ENCODE measurements at places on chromosomes 1 and 21.

GRCh38 chr1:244010191-244010590, 40.9 kb upstream of the ZBTB18 start:
- no peak for DNase-seq

DNA sequence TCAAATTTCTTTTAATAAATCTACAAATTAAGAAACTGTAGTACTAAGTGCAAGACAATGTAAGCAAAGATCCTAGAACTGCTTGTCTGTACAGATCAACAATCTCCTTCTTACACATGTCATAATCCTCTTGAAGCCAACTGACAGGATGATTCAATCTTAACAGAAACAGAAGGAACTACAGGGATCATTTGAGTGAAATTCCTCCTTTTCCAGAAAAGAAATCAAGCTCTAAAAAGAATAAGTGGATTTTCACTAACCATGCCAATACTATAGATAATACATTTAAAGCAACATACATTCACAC, 53.2 kb downstream of the RAB3GAP2 start:
- DNase-seq: no peak

DNA sequence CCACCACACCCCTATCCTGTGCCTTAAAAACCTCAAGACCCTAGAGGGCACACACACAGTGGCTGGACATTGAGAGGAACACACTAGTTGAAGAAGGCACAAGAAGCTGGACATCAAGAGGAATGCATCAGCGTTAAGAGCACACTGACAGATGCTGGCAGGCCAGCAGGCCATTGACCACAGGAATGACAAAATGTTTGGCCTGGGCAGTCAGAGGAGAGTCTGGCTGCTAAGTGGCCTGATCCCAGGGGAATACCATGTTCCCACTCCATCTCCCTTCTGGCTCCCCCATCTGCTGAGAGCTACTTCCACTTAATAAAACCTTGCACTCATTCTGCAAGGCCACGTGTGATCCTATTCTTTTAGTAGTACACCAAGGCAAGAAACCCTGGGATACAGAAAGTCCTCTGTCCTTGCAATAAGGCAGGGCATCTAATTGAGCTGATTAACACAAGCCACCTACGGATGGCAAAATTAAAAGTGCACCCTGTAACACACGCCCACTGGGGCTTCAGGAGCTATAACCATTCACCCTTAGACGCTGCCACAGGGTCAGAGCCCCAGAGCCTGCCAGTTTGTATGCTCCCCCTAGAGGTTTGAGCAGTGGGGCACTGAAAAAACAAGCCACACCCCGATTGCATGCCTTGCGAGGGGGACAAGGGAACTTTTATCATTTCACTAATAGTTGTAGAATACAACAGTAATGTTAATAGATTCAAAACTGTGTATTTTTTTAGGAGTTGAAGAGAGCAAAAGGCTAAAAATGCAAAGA, 1216.1 kb upstream of the NCAM2 start:
- DNase-seq: no peak

- no peak for DNase-seq
These were observed 61.3 kb downstream of the RHBG start for GRCh38 chr1:156430303-156430702.

- DNase-seq: no peak
These were observed 249.3 kb downstream of the TNR start for GRCh38 chr1:175494011-175494554.

DNA sequence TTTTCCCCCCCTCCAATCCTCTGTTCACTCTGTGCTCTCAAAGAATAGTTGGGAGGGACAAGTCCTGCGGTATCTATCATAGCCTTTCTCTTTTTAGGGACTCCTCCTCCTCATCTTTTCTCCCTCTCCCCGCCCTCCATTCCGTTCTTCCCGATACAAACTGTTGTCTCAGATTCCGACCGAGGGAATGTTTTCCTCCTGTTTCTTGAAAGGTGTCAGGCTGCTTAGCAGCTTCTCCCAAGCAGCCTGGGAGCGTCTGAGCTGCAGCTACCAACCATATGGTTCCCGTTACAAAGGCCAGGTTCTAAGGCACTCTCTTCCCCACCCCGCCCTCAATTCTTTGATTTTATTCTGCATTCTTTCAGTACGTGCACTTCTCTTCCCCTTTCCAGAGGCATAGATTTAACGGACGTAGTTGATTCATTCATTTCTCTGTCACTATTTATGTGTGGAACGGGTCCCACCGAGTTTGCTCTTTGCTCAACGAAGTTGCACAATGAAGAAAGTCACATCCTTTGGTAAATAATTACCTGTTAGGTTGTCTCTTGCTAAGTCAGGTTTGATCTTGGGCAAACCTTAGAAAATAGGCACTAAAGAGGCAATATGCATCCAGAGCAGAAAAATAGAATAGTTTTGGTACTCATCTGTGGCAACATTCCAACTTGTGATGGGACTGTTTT, 2.8 kb downstream of the ADGRL2 start:
- no peak for DNase-seq

DNA sequence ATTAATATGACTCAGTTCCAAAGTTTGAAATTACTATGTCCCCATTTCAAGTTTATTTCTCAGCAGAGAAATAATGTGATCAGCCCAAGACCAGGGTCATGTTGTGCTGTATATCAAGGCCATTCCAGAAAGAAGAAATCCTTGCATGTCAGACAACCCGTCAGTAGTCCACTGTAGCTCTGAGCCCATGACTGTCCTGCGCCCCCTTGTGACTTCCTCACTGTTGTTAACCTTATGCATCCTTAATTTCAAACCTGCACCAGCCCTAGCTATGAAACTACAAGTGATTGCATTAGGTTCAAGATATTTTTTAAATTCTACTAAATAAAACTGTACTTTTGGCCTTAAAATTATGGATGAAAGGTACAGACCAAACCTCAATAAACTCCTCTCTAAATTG, 133.0 kb downstream of the LRRC7 start:
- no peak for DNase-seq

- DNase-seq: no peak
These were observed 53.3 kb downstream of the ZFYVE9 start for GRCh38 chr1:52195161-52195560.

DNA sequence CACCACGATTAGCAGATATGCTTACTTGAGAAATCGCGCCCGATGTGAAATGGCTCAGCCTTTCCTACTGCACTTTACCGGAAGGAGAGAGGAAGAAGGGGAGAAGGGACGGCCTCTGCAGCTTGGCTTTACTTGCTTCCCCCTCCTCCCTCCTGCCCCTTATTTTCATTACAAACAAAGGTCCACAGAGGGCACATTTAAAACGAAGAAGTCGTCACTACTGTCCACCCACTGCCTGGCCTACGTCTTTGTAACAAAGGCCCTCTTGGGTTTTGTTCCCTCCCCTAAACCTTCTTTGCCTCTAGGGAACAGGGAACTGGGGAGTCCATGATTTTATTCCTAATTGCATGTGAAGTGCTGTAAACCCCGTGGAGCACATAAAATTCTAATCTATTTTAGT, 308.5 kb downstream of the LMX1A start:
- no peak for DNase-seq

DNA sequence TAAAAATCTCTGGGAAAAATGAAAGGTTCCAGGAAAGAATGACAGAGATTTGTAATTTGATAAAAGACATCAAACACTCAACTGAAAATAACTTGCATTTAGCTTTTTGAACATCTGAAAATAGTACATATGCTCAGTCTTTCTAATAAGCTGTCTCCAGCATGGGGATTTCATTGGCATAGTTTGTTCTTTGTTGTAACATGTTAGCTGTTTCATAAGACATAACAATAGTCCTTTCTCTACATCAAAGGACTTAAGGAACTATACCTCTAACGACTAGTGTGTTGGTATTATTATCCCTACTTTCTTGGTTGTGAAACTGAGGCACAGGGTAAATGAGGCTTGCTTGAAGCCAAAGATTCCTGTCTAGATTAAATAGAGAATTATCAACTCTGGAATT, 22.0 kb downstream of the EIF2B3 start:
- DNase-seq: no peak

DNA sequence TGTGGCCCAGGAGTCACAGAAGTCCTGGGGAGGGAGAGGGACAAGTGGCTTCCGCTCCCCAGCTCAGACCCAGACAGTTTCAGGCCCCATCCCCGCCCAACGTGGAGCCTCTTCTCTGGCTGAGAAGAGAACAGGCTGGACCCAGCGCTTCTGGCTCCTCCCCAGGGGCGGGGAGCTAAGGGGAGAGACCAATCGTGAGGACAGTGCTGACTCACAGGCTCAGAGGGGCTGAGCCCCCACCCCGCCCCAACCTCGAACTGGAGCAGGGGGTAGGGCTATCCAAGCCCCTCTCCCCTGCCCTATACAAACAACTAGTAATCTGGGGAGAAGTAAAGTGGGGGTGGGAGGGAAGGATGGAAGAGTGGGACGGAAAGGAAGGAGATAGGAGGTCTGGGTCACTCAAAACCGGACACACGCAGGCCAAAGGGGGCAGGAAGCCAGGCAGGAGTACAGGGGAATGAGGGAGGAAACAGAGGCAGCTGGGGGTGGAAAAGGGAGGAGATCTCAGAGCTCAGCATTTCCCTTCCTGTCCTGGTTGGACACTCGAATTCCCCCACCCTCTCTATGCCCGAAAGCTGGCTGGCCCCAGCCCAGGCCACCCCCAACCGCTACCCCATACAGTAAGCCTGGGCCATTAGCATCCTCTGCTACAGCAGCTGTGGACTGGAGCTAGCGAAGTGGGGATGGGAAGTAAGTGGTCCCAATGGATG, at the start of gene SHC1:
Gene SHC1 (minus strand): TSS at position 117 of the 710 bp plus-strand sequence. CDS start 221 bp downstream, outside the sequence.
- peak; percentile 92 for DNase-seq

DNA sequence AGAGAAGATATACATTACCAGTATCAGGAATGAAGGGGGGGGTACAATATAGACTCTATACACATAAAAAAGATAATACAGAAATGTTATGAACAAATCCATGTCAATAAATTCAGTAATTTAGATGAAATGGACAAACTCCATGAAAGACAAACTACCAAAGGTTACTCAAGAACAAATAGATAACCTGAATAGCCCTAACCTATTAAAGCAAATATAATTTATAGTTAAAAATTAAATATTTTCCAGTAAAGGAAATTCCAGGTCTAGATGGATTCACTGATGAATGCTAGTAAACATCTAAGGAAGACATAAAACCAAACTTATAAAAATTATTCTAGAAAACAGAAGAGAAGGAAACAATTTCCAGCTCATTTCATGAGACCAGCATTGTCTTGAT, 13.2 kb downstream of the BLZF1 start:
- no peak for DNase-seq

- DNase-seq: peak; percentile 18
These were observed 840.7 kb upstream of the ADAMTS5 start for GRCh38 chr21:27807596-27807995.

GRCh38 chr1:220711056-220711809, 21.1 kb downstream of the C1orf115 start:
- no peak for DNase-seq

- no peak for DNase-seq
These were observed 160.3 kb downstream of the PCBP3 start for GRCh38 chr21:45803618-45804340.

GRCh38 chr1:203453016-203453415, 22.6 kb upstream of the PRELP start:
- no peak for DNase-seq

DNA sequence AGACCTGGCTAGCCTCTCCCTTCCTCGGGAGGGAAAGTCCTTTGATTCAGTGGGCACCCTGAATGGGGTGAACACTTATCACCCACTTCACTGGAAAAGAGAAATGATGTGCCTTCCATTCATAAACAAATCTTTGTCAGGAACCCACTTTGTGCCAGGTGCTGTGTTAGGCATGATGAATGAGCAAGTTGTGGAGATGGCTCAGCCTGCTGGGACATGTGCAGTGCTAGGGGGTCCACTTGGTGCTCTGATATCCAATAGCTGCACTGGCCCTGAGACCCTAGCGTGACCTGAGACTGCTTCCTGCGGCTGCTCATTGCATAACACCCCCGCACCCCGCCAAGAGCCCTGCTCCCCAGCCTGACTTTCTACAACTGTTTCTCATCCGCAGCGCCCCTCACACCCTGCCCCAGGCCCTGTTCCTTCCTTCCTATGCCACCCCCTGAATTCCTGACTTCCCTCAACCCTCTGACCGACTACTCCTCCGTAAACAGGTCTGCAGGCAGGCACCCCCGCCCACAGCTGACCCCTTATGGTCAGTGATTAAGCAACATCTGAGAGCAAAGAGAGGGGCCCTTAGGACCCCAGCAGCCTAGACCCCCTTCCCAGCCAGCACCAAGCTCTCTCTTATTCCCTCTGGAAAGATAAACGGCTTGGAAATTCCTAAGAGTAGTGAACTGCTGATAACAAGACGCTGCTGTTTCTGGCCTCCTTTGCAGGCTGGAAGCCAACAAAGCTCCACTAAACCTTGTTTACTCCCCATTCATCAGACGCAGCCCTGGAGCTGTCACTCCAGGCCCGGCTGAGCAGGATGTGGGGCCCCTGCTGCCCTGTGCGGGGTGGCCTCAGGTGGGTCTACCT, 12.9 kb downstream of the CSRP1 start:
- peak; percentile 70 for DNase-seq

DNA sequence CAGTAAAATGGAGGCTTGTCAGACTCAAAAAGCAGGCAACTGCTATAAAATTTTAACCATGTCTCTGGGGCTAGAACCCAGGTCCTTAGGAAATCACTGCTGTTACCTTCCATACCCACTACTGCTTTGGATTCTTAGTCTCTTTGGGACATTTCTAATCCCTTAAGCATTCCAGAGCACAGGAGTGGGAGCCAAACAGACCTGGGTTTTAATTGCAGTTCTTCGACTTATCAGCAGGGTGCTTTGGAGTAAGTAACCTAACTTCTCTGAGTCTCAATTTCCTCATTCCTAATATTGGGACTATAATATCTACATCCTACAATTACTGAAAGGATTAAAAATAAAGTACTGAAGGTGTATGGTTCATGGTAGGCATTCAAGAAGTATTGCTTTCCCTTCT, 161.0 kb upstream of the BEND5 start:
- DNase-seq: no peak

- peak; percentile 77 for DNase-seq
These were observed 17.2 kb downstream of the SYT2 start for GRCh38 chr1:202692959-202693555.

GRCh38 chr21:18252680-18253079, 8.0 kb downstream of the CHODL start:
- DNase-seq: no peak

- DNase-seq: no peak
These were observed 42.5 kb upstream of the CLIC4 start for GRCh38 chr1:24702511-24703293.

- DNase-seq: peak; percentile 42
These were observed 50.3 kb upstream of the L1TD1 start for GRCh38 chr1:62144238-62144831.

- DNase-seq: no peak
These were observed 80.1 kb upstream of the PTGFR start for GRCh38 chr1:78410643-78411042.

- no peak for DNase-seq
These were observed 1402.0 kb downstream of the MRPL39 start for GRCh38 chr21:24205319-24205718.

- DNase-seq: no peak
These were observed 1.6 kb downstream of the UTP11 start for GRCh38 chr1:38014171-38014570.

All from COLO829 (cell line).